Fibroblast of lung (primary cell): ENCODE measurements at places on chromosomes 16 and 17.

DNA sequence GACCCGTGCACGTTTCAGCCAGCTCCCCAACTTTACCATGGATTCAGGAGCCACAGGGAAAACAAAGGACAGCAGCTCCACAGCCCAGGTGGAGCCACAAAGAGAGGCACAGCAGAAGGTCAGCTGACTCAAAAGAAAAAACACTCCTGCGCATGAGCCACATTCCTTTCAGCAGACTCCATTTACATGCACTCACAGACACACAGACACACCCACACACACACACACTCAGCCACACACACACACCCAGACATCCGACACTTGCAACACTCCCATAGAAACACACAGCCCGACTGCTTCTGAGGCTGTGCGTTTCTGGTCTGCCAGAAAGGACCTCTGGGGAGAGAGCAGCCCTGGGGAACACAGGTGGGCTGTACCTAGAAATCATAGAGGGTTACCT is 2335.5 kb downstream of the TP53TG3F start:
- no peak for DNase-seq

DNA sequence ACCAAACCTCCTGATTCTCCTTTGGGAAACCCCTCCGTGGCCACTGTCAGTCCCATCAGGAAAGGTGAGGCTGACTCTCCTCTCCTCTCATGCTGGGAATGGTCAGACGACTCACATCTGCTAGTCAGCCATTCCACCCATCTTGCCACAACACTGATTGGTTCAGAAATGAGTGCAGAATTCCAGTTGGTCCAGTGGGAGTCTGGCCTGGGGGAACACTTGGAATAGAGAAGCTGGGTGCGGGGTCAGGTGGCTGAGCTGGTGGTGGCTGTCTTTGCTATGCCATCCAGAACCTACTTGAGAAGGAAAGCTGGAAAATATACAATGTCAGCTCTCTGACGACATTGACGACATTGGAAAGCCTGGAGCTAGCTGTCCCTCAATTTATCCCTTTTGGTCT is 23.6 kb upstream of the PLLP start:
- no peak for DNase-seq

DNA sequence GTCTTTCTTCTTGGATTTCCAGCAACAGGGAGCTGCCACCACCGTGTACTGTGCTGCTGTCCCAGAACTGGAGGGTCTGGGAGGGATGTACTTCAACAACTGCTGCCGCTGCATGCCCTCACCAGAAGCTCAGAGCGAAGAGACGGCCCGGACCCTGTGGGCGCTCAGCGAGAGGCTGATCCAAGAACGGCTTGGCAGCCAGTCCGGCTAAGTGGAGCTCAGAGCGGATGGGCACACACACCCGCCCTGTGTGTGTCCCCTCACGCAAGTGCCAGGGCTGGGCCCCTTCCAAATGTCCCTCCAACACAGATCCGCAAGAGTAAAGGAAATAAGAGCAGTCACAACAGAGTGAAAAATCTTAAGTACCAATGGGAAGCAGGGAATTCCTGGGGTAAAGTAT is 389.0 kb downstream of the MAF start:
- no peak for DNase-seq

- DNase-seq = no peak
Measured at GRCh38 chr16:50797456-50797855, 55.6 kb downstream of the CYLD start.

- DNase-seq = no peak
Measured at GRCh38 chr16:54191592-54191991, 95.0 kb downstream of the IRX3 start.

- no peak for DNase-seq
Measured at GRCh38 chr17:80835816-80836657, 155.6 kb upstream of the CHMP6 start.

DNA sequence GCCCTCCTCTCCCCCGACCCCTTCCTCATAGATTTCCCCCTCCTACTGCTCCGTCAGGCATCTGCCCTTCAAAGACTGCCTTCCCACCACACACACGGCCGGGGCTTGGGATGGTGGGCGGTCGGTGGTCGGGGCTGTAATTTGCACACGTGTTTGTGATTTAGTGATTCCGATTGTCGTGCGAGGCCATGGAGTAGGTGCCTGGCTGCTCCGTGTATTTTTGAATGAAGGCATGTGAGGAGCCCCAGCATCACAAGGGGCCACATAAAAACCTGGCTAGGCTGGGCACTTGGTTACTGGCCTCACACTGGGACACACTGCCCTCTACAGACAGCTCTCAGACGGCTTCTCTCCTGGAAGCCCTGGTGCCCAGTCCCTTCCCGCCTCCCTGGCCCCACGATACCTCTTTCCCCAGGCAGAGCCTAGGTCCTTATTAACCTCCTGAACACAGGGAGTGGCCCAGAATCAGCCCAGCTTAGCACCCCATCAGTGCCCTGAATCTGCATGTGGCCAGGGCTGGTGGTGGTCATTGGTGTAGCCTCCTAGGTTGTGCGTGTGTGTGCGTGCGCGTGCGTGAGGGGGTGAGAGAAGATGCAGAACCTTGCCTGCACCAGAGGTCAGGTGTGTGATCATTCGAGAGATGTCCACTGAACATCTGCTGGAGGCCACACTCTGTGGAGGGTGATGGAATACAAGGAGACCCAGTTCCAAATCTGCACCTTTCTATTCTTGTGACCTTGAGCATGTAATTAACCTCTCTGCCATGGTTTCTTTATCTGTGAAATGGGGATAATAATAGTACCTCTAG is 1.3 kb upstream of the SOCS1 start:
- peak; percentile 70 for DNase-seq

- DNase-seq = peak; percentile 74
Measured at GRCh38 chr17:17303010-17303846, at the start of gene NT5M. Gene NT5M, plus strand, starts transcription at chr17:17303373. Its CDS starts 178 bp downstream, at chr17:17303551.

GRCh38 chr17:68301438-68301959 is 10.2 kb downstream of the ARSG start:
- no peak for DNase-seq

- no peak for DNase-seq
Measured at GRCh38 chr16:73124097-73124652, 76.2 kb upstream of the ZFHX3 start.

DNA sequence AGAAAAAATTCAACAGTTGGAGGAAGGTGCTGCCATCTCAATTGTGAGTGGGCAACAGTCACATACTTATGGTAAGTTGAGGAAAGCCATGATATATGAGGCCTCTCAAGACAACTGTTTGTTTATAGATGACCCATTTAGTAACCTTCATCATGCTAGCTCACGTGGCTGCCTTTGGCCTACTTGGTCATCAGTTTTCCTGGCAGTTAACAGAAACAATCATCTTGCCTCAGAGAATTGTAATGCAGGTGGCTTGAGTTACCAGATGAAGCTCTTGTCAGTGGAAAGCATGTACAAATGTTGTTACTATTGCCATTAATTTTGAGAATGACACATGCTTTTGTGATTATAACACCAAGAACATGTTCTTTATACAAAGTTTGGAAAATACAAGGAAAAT is 14.7 kb downstream of the TPPP3 start:
- DNase-seq = peak; percentile 29

- DNase-seq = peak; percentile 69
Measured at GRCh38 chr16:31141489-31142108, 6.1 kb upstream of the PRSS8 start.

DNA sequence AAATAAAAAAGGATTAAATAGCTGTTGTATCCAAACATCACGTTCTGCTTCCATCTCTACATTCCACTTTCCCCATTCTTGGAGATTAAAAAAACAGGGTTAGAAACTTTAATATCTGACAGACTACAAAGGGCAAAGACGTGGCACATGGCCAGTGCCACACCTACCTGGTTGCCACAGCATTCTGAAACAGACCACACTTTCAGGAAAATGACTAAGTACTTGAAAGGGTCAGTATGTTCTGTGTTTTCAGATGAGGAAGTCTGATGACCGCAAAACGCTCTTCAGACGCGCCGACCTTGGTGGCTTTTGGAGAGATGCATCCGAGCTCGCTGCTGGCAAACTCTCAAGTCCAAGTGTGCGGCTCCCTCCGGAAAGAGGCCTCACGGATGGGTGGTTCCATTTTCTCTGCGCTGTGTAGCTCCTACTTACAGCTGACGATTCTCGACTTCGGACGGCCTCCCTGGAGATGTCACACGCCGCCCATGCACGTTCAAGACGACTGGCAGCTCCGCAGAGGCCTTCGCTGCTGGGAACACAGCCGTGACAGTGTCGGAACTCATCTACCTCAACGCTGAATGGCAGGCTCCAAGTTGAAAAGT is 15.5 kb downstream of the MAP1LC3B start:
- peak; percentile 85 for DNase-seq

- peak; percentile 86 for DNase-seq
Measured at GRCh38 chr16:4315186-4316107, at the start of gene GLIS2. Gene GLIS2, plus strand, starts transcription at chr16:4316067. Its CDS starts 16,214 bp downstream, at chr16:4332281.

DNA sequence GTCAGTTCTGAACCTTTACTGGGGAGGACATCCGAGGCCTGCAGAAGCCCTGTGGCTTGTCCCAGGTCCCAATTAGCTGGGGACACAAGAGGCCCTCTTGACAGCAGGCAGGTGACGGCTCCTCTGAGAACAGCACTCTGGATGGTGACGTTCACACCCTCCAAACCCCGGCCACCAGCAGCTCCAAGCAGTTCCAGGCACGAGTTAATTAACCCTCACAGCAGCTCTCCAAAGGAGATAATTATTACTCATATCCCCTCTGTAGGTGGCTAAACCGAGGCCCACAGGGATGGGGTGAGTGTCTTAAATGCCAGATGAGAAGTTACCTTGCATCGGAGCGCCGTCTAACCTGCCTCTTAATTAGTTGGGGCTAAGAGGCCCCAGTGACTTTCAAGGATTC is 168.9 kb upstream of the CIBAR2 start:
- DNase-seq = no peak
